ENCODE measurements at places on chromosomes 7 and 10.

- DNase-seq = no peak
Measured at GRCh38 chr7:65955718-65956117, 26.3 kb downstream of the GUSB start.

GRCh38 chr7:130543487-130544010 is 51.7 kb downstream of the MEST start:
- no peak for DNase-seq

DNA sequence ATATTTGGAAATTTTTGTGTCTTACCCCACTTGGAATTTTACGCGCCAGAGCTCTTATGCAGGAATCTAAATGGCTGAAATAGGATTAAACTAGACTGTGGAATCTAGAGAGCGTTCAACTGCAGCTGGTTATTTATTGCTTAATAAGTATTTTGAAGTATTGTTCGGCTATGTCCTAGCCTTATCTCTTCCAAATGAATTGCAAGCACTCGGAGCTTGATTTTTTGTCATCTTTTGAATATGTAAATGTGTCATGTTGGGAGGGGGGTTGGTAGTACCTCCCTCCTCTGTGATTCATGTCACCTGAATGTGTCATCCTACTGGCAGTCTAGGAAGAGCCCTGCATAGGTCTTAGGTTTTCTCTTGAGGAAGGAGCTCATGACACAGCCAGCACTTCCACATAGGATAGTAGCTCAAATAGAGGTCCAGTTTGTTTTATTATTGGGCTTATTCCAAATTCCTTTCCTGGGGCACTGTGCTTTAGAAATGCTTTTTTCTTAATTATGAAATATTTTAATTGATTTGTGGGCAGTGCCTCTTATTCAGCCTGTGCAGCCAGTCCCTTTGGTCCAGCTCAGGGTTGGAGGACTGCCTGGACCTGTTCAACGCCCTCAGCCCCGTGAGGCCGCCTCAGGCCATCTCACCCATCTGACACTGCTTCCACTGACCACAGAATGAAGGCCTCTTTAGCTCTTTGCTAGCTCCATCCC is 22.5 kb upstream of the TRIL start:
- no peak for DNase-seq

- no peak for DNase-seq
Measured at GRCh38 chr10:76864922-76865321, 772.7 kb downstream of the KCNMA1 start.

DNA sequence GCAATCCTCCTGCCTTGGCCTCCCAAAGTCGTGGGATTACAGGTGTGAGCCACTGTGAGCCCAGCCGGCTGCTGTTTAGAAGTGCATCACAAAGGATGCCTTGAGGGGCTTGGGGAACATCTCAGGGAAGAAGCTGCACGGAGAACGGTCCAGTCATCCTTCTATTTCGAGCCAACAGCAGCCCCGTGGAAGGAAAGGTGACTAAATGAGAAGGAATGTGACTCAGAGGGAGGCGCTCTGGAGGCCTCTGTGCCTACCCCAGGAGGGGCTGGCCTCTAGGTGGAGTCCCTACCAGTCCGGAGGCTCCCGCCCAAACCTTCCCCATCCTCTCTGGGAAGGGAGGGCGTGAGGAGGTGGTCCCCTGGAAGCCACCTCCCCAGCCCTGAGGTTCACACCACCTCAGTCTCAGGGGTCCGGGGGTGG is 76.2 kb downstream of the CTBP2 start:
- no peak for DNase-seq

- DNase-seq = no peak
Measured at GRCh38 chr10:3294919-3295581, 122.5 kb upstream of the PITRM1 start.

DNA sequence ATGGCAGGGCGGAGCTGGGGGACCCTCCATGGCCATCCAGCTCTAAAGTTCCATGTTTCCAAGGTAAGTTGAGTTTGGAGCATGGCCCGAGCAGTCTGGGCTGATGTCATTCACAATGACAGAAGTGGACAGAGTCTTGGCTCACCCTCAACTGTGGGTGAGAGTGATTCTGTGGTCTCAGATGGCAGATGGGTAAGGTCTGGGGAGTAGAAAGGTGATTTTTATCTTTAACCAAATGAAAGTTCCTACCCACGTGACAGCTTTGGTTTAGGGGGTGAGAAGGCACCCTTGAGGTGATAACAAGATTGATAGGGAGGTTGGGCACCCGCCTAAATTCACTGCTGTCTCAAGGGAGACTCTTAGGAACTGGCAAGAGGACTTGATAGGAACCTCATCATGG is 57.6 kb upstream of the PDZD8 start:
- DNase-seq = no peak

DNA sequence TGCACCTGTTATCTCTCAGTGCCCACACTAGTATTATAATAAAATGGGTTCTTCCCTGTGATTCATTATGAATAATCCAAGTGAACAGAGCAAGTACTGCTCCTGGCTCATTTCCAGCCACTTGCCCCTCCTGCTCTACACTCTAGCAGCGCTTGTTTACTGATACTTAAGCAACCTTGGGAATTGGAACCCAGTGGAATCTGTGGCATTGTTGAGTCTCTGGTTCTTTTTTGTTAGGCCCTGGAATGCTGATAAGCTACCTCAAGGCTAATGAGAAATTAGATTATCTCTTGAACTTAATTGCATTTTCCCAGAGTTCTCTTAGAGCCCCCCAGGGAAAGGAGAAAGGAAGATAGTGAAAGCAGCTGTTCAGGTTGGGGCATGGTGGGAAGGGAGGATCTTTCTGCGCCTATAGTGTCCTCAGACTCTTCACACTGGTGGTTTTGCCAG is 34.0 kb downstream of the PRKAR2B start:
- no peak for DNase-seq

GRCh38 chr7:148255333-148255732 is 335.2 kb upstream of the C7orf33 start:
- DNase-seq = no peak

DNA sequence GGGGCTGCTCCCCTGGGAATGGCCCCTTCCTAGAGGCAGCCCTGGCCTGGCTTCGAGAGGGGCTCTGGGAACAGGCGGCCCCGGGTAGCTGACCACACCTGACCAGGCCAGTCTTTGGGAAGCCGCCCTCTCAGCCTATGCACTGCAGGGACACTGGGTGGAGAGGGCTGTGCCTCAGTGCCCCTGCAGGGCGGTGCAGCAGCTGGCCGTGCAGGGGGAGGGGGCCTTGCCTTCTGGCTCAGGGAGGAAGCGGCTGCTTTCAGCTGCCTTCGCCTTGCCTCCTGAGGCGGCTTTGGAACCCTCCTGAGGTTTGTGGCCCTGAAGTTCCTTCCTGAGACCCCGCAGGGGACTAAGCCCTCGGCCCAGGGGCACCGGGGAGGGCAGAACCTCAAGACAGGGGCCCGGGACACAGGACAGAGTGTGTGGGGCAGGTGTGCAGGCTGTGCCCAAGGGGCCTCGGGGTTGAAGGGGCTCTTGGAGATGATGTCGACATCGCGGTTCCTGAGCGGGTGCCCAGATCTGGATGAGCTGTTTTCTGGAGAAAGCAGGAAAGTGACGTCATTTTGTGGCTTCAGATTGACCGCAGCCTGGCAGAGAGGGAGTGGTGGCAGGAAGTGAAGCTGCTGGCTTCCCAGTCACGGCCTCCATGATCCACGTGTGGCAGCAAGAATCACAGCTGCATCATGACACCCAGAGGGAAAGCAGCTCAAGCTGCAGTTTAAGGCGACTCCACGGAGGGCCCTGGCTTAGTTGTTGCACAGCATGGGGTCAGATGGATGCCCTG is 17.7 kb downstream of the ADAM8 start:
- DNase-seq = peak; percentile 79

Measured in activated CD4-positive, alpha-beta T cell treated with anti-CD3 and anti-CD28 coated beads, Interleukin-2, amount 50 U/mL, for 1 hour (primary cell).